Amniotic epithelial cell (primary cell): ENCODE measurements at places on chromosomes 4 and X.

DNA sequence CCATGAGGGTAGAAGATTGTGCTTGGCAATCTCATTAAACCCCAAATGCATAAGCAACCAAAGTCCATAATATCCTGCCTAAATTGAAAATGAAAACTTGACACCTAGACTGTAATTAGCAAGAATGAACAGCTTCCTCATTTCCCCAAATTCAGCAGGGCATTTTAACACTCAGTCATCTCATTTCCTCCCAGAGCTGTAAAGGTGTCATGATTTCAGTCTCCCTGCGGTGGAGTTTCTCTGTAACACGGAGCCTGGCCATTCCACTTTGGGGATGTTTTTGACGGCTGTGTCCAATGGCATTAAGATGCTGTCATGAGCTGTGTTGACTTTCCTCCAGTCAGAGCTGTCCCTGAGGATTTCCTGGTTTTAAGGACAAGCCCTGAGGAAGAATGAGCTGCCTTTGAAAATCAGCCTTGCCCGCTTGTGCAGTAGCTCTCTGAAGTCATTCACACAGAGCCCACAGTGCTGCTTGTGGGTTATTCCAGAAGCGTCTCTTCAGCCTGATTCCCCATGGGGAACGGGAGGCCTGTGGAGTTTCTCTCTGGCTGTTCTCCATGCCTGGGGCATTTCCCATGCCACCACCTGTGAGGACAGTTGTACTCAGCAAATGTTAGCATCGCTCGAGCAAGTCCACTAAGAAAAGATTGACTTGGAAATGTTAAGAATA lies 187.0 kb downstream of the MID1 start:
- DNase-seq, result no peak

- no peak for DNase-seq
These were observed 90.6 kb downstream of the MID1IP1 start for GRCh38 chrX:38891641-38892413.

DNA sequence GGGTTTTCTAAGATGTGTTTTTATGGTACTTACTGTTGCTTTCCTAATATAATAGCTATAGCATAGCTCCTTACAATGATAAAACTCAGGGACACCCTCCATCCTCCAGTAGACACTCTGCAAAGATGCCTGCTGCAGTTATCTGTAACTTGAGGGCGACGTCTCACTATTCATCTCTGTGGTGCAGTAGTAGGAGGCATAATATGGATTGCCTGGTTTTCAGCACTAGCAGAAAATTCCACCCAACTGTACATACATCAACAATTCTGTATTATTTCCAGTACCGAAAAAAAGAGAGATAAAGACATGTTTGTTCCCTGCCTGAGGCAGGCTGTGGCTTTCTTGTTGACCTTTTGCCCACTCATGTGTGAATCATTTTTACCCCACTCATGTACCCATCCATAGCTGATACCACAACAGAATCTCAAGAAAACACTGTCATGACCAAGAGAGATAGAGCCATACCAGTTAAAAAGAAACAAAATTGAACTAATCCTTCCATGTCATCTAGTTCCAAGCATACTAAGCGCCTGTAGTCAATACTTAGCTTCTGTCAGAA lies 220.1 kb downstream of the RAB28 start:
- peak; percentile 62 for DNase-seq

GRCh38 chrX:47169726-47170515 lies 23.7 kb upstream of the UBA1 start:
- DNase-seq, result peak; percentile 82

DNA sequence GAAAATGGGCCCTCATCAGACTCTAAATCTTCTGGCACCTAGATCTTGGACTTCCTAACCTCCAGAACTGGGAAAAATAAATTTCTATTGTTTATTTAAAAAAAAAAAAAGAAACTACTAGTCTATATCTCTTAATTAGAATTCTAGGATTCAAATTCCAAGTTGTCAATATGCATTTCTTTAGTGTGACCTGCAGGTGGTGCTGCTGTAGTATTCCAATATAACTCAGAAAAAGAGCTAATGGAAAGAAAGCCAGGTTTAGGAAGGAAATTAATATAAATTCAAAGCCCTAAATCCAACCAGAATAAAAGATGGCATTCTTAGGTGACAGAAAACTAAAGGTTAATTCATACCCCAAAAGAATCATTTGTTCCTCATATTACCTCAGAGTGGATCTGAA lies 80.0 kb upstream of the NALF2 start:
- DNase-seq, result no peak

GRCh38 chr4:130146773-130147172 lies 1050.8 kb downstream of the C4orf33 start:
- no peak for DNase-seq
